ENCODE measurements at places on chromosomes 3 and 15. TPM values are rescaled to one million over a fixed set of nuclear protein-coding genes. Genes with fewer than 3 reads are reported as not detected.

TMEM45A gene
- total RNA-seq: 19.7 TPM

APOD gene
- total RNA-seq: 19.2 TPM

TTC21A gene
- 2.7 TPM for total RNA-seq

ABCF3 gene
- total RNA-seq: 33.0 TPM

CHL1 gene
- total RNA-seq: 4.2 TPM
